ENCODE measurements at places on chromosomes 3 and 15.

GRCh38 chr3:194584320-194584776, 48.9 kb downstream of the TMEM44 start:
- H3K27ac ChIP-seq = peak overlapping the region; percentile 92
- H3K4me1 ChIP-seq = peaks cover 8% of the 10 kb centered on the region
- no peaks in the 10 kb centered on the region for H3K27me3 ChIP-seq
- no peak for DNase-seq

GRCh38 chr3:128804811-128805155, 74.6 kb upstream of the ACAD9 start:
- H3K36me3 ChIP-seq = peaks cover 7% of the 10 kb centered on the region
- H3K4me3 ChIP-seq = peak overlapping the region; percentile 50
- H3K27ac ChIP-seq = peak overlapping the region; percentile 90
- H3K4me1 ChIP-seq = peaks cover 85% of the 10 kb centered on the region

GRCh38 chr3:50493086-50493485, 10.3 kb downstream of the CACNA2D2 start:
- H3K4me3 ChIP-seq = no peak overlapping the region
- H3K27me3 ChIP-seq = no peaks in the 10 kb centered on the region
- no peaks in the 10 kb centered on the region for H3K4me1 ChIP-seq
- no peak overlapping the region for H3K27ac ChIP-seq
- H3K36me3 ChIP-seq = no peaks in the 10 kb centered on the region
- DNase-seq = no peak

GRCh38 chr3:20324664-20325478, 138.9 kb upstream of the SGO1 start:
- H3K27me3 ChIP-seq = no peaks in the 10 kb centered on the region
- H3K27ac ChIP-seq = no peak overlapping the region
- no peak for DNase-seq
- no peaks in the 10 kb centered on the region for H3K36me3 ChIP-seq
- no peak overlapping the region for H3K4me3 ChIP-seq
- H3K4me1 ChIP-seq = peaks cover 5% of the 10 kb centered on the region

- no peak overlapping the region for H3K27ac ChIP-seq
- no peak overlapping the region for H3K4me3 ChIP-seq
- no peak for DNase-seq
- no peaks in the 10 kb centered on the region for H3K4me1 ChIP-seq
- H3K27me3 ChIP-seq = no peaks in the 10 kb centered on the region
- no peaks in the 10 kb centered on the region for H3K36me3 ChIP-seq
Observed at GRCh38 chr3:31137718-31138465, 243.4 kb upstream of the GADL1 start.

DNA sequence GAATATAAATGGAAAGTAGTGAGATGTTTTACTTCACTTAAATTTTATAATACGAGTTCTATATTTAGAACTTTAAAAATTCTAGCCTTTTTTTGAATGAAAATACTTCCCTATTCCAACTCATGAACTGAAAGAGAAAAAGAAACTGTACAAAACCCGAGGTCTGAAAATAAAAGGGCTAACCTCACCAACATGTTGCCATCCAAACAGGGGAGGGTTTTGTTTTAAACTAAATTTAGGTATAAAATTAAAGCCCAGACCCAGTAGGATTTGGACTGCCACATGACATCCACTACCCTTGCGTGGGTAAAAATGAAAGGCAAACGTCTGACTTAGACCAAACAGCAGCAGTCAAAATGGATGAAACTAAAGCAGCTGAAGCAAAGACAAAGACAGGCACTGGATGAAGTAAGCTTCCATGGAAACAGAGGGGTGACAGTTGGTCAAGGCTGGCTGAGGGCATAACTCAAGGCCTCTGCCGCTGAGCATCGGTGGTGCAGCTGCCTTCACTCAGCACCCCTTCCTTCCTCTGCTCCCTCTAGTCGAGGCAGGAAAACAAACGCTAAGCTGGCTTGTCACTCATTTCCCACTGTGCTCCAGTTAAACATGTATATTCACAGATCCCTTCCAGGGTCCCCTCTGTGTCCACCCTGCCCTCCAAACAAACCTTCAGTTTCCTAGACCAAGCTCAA, 58.1 kb downstream of the TM4SF4 start:
- H3K4me1 ChIP-seq = peaks cover 36% of the 10 kb centered on the region
- no peak for DNase-seq
- H3K4me3 ChIP-seq = peak overlapping the region; percentile 5
- H3K27ac ChIP-seq = no peak overlapping the region

GRCh38 chr3:76700323-76700722, 339.6 kb upstream of the ROBO2 start:
- no peak for DNase-seq
- H3K4me1 ChIP-seq = no peaks in the 10 kb centered on the region
- H3K27me3 ChIP-seq = no peaks in the 10 kb centered on the region
- H3K27ac ChIP-seq = no peak overlapping the region
- no peak overlapping the region for H3K4me3 ChIP-seq

DNA sequence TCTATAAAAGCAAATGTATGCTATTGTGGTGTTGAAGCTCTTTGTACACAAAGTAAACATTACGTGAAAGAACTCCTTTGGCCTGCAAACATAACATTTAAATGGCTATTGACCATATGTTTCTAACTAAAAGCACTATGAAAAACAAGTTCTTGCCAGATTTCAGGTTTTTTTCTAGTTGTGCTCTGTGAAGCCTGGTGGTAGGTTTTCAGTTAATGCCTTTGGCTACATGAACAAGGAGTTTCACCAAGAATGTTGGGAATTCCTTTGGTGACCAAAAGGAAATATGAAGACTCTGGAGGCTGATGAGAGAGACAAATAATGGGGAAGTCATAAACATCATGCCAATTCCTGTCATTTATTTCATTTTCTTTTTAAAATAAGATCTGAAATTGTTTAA, 66.0 kb downstream of the RBMS3 start:
- H3K4me3 ChIP-seq = no peak overlapping the region
- no peaks in the 10 kb centered on the region for H3K27me3 ChIP-seq
- H3K4me1 ChIP-seq = peaks cover 6% of the 10 kb centered on the region
- H3K27ac ChIP-seq = no peak overlapping the region

DNA sequence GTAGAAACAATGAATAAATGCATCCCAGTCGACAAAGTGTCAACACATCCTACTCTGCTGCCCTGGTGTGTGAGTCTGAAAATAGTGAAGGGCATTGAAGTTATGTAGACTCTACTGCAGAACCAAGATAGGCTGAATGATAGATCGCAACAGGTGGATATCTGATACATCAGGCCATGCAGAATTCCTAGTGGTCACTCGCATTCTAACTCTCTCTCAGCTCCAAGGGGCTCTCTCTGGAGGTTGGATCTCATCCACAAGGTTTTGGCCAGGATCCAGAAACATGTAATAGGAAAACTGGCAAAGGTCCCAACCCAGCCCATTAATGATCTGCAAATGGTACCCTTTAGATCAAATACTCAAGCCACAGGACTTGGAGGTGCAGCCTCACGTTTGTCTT, 514.1 kb downstream of the MAGI1 start:
- no peak overlapping the region for H3K27ac ChIP-seq
- H3K36me3 ChIP-seq = no peaks in the 10 kb centered on the region
- DNase-seq = no peak
- no peaks in the 10 kb centered on the region for H3K27me3 ChIP-seq
- H3K4me1 ChIP-seq = peaks cover 13% of the 10 kb centered on the region

DNA sequence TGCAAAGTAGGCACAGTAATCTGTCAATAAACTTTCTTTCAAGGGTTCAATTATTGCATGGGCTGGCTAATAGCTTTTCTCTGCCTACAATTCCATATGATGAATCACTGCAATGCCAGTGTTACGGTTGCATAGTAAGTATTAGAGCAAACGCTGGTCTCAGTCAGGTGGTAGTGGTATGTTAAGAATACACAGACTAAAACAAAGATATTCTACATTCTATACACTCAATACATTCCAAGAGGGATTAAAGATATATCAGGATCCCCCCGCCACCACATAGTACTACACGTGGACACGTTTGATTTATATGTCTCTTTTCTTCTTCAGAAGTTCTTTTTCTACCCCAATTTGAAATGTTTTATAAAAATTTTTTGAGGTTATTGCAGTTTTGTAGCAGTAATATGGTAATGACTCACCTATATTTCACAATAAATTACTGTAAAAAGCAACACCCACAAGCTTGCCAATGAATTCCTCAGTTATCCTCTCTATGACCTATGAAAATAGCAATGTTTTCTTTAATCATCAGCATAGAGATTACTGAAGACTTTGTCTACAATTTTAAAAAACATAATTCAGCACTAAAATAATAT, 68.2 kb downstream of the CD200R1L start:
- no peaks in the 10 kb centered on the region for H3K36me3 ChIP-seq
- H3K27ac ChIP-seq = peak overlapping the region; percentile 16
- no peaks in the 10 kb centered on the region for H3K27me3 ChIP-seq
- H3K4me1 ChIP-seq = no peaks in the 10 kb centered on the region
- H3K4me3 ChIP-seq = no peak overlapping the region

GRCh38 chr15:63331456-63331855, 50.2 kb downstream of the CA12 start:
- H3K4me1 ChIP-seq = no peaks in the 10 kb centered on the region
- H3K27me3 ChIP-seq = no peaks in the 10 kb centered on the region
- no peaks in the 10 kb centered on the region for H3K36me3 ChIP-seq
- DNase-seq = no peak
- no peak overlapping the region for H3K27ac ChIP-seq

DNA sequence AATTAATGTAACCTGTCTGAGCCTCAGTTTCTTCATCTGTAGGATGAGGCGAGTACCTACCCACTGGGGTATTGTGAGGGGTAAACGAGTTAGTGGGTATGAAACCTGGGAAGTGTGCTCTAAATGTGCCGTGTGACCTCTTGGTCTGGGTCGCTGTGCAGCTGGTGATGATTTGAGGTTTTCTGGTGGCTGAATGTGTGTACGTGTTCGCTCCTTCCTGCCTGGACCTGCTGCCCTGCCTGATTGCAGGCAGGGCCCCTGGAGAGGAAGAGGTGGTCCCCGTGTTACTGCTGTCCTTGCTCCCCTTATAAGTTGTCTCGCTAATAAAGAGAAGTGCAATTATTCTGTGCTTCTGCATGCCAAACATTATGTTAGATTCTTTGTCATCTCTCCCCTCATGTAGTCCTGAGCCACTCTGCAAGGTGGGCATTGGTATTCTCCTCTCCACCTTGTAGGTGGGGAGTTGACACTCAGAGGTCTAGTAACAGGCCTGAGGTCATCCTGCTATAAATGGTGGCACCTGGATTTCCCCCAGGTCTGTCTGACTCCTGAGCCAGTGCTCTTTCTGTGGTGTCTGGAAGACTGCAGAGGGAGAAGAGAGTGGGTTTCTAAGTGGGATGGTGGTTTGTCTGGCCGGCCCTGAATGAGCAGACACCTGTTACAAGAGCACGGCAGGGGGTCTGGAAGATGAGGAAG, 15.7 kb downstream of the PDIA5 start:
- no peaks in the 10 kb centered on the region for H3K36me3 ChIP-seq
- H3K4me3 ChIP-seq = no peak overlapping the region
- no peaks in the 10 kb centered on the region for H3K27me3 ChIP-seq
- no peak overlapping the region for H3K27ac ChIP-seq

DNA sequence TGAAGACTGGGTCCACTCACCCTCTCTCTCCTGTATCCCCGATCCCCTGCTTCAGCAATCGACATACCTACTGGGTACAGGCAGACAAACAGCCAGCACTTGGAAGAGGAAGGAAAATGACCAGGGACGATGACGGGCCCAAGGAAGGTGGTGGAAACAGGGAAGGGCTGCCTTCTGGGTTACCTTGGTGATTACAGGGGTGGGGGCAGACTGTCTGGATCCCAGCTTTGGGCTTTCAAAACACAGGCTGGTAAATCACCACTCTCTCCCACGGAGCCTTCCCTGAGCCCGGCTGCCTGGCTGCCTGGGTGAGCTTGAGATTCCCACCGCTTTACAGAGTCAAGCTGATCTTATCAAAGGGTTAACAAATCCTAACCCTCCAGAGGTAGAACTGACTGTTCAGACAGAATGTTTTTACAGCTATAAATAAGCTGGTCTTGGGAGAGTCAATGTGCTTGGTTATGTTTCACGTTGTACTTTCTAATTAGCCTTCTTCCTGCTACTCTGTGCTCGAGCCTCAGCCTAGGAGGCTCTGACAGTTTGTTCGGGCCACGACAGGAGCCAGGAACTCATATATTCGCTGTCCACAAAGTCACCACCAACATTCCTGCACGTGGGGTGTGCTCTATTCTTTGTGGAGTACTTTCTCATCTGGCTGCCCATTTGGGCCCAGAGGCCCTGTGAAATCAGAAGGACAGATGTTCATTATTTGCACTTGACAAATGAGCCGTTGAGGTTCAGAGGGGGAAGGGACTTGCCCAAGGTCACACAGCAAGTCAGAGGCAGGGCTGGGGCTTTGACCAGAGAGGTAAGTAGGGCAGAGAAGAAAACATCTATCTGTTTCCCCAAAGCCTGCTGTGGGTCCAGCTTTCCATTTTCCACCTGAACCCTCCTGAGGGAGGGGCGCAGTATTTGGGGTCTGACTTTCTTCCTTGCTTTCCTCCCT, 63.5 kb downstream of the FEM1B start:
- peak overlapping the region; percentile 61 for H3K27ac ChIP-seq
- no peaks in the 10 kb centered on the region for H3K36me3 ChIP-seq
- no peaks in the 10 kb centered on the region for H3K27me3 ChIP-seq
- DNase-seq = no peak
- H3K4me1 ChIP-seq = peaks cover 22% of the 10 kb centered on the region

GRCh38 chr3:44870375-44871061, 3.9 kb upstream of the TGM4 start:
- H3K4me1 ChIP-seq = peaks cover 5% of the 10 kb centered on the region
- DNase-seq = no peak
- H3K27ac ChIP-seq = no peak overlapping the region

DNA sequence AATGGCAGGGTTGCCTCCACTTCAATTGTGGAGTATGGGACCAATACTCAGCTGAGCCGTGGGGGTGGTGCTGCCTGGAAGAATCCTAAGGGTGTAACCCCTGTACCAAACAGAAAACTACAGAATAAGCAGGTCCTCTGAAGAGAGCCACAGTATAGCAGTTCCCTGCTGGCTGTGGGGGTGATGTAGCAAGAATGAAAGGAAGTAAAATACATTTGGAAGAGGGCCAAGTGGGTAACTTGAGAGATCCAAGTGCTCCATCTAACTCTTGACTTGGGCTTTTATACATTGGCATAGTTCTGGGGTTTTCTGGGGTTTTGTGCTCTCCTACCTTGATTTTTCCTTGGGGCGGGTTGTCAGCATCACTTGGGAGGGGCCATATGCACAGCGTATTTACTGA, 341.4 kb downstream of the OTOL1 start:
- no peaks in the 10 kb centered on the region for H3K27me3 ChIP-seq
- H3K4me3 ChIP-seq = no peak overlapping the region
- no peak for DNase-seq
- H3K27ac ChIP-seq = no peak overlapping the region

- H3K27me3 ChIP-seq = no peaks in the 10 kb centered on the region
- no peak overlapping the region for H3K4me3 ChIP-seq
- no peaks in the 10 kb centered on the region for H3K4me1 ChIP-seq
- no peaks in the 10 kb centered on the region for H3K36me3 ChIP-seq
- H3K27ac ChIP-seq = no peak overlapping the region
Observed at GRCh38 chr3:124168271-124168670, 176.3 kb upstream of the ROPN1 start.

Data from psoas muscle (tissue), 8 donors.